ENCODE measurements at places on chromosomes 7 and 10. TPM values are rescaled to one million over a fixed set of nuclear protein-coding genes. Genes with fewer than 3 reads are reported as not detected.

- H3K36me3 ChIP-seq, result no peaks in the 10 kb centered on the region
- no peak overlapping the region for H3K27ac ChIP-seq
- DNase-seq, result no peak
Measured at GRCh38 chr10:21057989-21058388, 160.9 kb upstream of the NEBL start.

GRCh38 chr10:8323428-8324054 lies 269.1 kb downstream of the GATA3 start:
- H3K27me3 ChIP-seq, result peaks cover 16% of the 10 kb centered on the region
- H3K27ac ChIP-seq, result no peak overlapping the region
- H3K4me1 ChIP-seq, result no peaks in the 10 kb centered on the region
- DNase-seq, result no peak

DNA sequence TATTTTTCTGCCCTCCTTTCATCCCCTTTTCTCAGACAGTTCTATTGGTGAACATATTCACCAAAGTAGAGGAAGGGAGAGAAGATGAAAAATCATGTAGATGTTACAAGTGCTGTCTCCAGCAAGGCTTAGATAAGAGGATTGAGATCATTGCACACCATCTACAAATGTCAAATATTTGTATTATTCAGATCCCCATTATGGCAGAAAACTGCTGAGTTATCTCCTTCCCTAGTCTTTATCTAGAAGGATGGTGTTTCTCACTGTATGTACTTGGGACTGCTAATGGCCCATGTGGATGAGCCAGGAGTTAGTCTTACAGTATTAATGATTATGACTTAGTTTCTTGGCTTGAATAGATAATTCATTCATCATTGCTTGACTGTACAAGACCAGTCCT lies 147.2 kb upstream of the EEPD1 start:
- H3K4me3 ChIP-seq, result no peak overlapping the region
- H3K27ac ChIP-seq, result no peak overlapping the region
- no peak for DNase-seq
- no peaks in the 10 kb centered on the region for H3K27me3 ChIP-seq

DNA sequence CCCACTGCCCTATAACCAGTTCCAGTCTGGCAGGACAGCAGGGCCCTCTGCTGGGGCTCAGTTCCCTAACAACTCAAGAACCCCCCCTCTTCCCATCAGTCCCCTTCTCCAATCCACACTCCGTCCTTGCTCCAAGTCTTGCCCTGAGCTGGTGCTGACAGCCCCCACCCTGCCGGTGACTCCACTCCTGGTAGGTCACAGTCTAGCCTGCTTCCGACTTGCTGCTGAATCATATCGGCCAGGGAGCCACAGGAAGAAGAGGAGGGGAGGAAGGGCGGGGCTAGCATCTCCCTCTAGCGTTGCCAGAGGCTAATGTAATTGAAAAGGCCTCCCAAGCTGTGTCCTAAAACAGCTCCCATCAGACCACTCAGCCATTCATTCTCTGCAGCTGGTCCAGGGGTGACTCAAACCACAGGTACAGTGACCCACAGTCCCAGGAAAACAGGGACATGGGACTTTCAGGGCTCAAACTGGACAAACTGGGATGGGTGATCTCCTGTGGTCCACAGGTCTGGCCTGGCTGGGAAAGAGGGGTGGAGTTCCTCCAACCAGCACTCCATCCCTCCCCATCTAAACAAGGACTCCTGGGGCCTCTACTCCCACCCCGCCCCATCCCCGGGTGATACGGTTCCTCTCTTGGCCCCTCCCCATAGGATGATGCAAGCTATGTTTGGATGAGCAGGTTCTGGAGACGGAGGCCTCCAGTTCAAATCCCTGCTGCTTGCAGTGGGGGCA lies 158.8 kb downstream of the SH3PXD2A start:
- H3K36me3 ChIP-seq, result no peaks in the 10 kb centered on the region
- H3K4me3 ChIP-seq, result no peak overlapping the region
- no peaks in the 10 kb centered on the region for H3K27me3 ChIP-seq
- peak; percentile 83 for DNase-seq

The DNAJC12 gene
- 15.5 TPM for total RNA-seq

DNA sequence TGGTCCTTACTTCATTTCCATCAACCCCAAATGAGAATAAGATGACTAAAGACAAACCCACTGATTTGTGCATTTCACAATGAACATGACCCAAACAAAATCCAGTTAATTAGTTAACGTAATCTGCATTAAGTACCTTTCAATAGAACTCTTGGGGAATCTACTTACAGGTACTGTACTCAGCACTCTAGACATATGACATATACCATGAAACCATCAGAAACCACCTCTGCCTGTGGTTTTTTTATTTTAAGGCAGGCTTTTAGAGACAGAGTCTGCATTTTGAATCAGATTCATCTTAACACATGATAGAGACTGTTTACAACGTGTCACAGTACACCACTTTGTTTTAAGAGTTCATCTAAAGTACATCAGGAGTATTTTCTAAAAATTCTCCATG lies 168.4 kb downstream of the BTAF1 start:
- H3K36me3 ChIP-seq, result no peaks in the 10 kb centered on the region
- no peaks in the 10 kb centered on the region for H3K27me3 ChIP-seq
- no peak for DNase-seq
- no peak overlapping the region for H3K4me3 ChIP-seq
- peaks cover 12% of the 10 kb centered on the region for H3K4me1 ChIP-seq

DNA sequence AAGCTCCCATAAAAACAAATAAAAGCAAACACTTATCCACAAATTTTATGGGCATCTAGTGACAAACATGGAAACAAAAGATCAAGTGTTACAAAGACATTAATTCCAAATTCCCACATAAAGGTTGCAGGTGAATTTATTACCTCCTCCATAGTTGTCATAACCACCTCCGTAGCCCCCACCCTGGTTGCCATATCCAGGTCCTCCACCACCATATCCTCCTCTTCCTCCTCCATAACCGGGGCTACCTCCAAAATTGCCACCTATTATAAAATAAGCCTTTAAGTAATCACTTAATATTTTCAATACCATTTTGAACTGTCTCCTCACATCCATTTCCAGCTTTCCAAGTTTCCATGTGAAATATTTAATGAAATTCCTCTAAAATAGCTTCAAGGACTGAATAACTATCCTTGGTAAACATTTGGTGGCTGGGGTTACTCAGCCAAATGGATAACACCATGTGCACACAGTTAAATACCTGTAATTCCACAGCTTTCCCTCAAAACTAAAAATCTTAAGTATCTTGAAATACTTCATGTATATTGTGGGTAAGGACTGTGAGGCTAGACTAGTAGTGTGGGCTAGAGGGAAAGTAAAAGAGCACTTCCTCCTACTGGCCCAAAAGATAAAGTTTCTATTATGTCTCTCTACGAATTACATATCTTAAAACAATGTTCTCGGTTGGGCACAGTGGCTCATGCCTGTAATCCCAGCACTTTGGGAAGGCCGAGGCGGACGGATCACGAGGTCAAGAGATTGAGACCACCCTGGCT lies 6.9 kb downstream of the HNRNPA2B1 start:
- no peak for DNase-seq
- H3K4me1 ChIP-seq, result peaks cover 20% of the 10 kb centered on the region
- no peak overlapping the region for H3K4me3 ChIP-seq
- H3K27ac ChIP-seq, result no peak overlapping the region

- peak overlapping the region; percentile 41 for H3K27ac ChIP-seq
- peak; percentile 25 for DNase-seq
- no peaks in the 10 kb centered on the region for H3K36me3 ChIP-seq
- H3K4me3 ChIP-seq, result no peak overlapping the region
Measured at GRCh38 chr10:19922236-19922963, 106.2 kb downstream of the PLXDC2 start.

DNA sequence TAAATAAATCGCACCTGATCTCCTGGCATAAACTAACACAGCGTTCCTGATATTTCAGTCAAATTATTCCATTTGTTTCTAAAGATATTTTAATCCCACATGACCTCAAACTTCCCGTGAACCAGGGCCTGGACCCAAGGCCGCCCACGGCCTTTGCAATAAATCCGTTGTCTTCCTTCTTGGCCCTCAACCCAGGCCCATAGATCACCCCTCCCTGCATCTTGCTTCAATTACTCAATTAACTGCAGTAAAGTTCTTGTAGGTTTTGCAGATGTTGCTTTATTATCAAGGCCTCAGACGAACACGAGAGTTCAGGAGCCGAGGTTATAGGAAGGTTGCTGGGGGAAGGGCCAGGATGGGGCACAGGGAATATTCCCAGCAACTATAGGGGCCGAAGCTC lies 249.4 kb downstream of the RAB11FIP2 start:
- peaks cover 73% of the 10 kb centered on the region for H3K27me3 ChIP-seq
- no peaks in the 10 kb centered on the region for H3K36me3 ChIP-seq
- no peak overlapping the region for H3K27ac ChIP-seq
- H3K4me3 ChIP-seq, result no peak overlapping the region
- no peak for DNase-seq

Data from PC-3 (cell line).